ENCODE measurements at places on chromosomes 3 and 15.

GRCh38 chr3:188396900-188397299 lies 242.9 kb downstream of the LPP start:
- DNase-seq = no peak

DNA sequence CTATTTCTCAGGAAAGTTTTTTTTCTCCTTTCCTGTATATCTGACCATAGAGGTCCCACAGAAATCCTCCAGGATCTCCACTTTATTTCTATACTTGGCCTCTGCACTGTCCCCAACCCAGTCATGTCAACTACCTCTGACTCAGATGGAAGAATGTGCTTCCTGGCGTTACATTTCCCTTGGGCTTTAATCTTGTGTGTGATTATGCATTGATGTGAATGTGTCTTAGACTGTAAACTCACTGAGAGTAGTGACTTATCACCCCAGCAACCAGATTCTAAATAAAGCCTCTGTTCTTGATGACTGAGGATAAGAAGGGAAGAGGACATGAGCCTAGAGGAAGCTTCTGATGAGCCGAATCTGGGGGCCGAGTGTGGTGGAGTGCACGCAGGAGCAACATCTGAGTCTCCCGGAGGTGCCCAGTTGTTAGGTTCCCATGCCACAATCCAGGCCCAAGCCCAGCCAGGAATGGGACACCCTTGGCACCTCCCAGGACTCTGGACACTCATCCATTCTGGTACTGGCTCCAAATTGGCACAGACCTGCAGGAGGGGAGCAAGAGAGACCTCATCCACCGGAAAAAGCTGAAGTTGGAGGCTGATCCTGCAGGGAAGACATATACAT lies 32.1 kb upstream of the HEG1 start:
- no peak for DNase-seq

GRCh38 chr3:43369404-43370292 lies 83.3 kb downstream of the SNRK start:
- no peak for DNase-seq

GRCh38 chr3:97658668-97659285 lies 105.8 kb upstream of the ARL6 start:
- DNase-seq = no peak

GRCh38 chr15:72840114-72840513 lies 56.6 kb upstream of the ADPGK start:
- no peak for DNase-seq

GRCh38 chr3:136008221-136008620 lies 42.7 kb downstream of the PPP2R3A start:
- no peak for DNase-seq

DNA sequence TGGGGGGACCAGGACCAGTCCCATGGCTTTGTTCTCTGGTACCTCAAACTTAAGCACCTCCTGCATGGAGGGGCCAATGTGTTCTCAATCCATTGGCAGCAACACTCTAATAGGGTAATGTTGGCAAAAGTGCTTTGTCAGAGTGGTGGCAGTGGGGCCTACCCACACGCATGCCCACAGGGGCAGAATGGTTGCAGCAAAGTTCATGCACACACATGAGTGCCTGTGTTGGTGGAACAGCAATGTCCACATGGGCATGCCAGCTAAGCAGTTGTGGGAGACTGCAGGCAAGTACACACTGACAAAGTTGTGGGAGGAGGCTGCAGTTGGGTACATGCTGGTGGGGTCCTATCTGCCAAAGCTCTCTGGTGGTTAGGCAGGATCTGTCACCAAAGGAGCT lies 645.2 kb downstream of the ZNF385D start:
- no peak for DNase-seq

- DNase-seq = no peak
These were observed 3.6 kb downstream of the MESD start for GRCh38 chr15:80985981-80986380.

- DNase-seq = no peak
These were observed 237.3 kb downstream of the CNTN6 start for GRCh38 chr3:1330107-1330506.

DNA sequence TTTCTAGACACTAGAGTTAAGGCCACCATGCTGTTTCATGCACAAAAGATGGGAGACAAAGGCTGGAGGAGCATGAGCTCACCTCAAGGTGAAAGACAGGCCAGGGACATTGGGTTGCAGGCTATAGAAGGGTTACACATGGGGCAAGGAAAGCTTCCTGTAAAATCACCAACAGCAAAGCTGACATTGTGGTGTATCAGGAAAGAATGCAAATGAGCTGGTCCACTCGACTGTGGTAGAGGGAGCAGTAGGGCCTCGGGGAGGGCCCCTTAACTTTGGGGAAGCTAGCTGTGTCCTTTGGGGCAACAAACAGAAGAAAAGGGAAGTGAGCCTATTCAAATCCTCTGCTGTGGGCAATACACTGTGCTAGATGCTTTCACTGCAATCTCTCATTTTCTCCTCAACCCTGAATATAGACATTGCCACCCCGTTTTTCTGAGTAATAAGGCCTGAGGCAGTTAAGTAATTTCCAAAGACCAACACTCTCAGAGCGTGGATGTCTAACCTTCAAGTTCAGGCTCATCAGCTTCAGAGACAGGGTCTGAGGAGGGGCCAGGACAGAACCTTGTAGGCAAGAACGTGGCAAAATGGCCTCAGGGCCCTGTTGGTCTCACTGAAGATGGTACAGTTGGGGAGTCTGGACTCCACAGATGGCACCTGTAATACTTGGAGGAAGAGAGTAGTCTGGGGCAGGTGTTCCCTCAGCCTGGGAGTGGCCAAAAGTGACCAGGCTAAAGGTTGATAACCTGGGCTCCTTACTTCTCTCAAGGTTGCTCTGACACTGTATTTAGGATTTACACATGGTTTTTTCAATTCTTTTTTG lies 24.1 kb downstream of the CX3CR1 start:
- no peak for DNase-seq

DNA sequence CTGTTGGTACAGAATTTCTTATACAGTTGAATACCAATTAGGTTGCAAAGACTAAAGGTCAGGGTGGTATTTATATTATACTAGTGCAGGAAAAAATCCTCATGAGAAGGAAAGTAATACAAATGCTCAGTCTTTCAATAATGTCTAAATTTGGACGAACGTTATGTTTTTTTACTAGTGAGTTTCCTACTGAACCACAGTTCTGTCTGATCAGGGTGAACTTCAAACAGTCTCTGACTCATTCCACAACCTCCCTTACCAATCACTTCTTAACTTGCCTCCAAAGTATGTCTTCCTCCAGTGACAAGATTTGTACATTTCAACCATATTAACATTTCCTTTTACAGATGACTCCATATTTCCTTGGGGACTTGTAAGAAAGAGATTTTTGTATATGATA lies 3.4 kb downstream of the TMEM212 start:
- no peak for DNase-seq

GRCh38 chr3:37994639-37994972 lies 4.0 kb downstream of the VILL start:
- no peak for DNase-seq

DNA sequence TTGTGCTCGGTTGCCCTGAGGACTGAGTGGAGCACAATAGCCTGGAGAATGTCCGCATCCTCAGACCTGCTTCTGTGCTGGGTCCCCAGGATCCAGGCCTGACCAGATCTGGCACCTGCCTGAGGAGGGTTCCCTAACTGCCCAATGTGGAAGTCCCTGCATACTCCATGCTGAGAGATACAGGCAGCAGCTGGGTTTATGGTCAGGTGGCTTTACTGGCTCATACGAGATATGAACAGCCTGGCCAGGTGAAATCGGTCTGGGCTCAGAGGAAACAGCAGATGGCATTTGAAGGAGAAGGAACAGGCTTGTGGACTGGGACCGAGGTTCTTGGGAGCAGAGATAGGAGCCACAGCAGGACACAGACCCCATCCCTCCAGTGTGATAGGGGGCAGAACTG lies 18.2 kb upstream of the KIF23 start:
- DNase-seq = no peak

DNA sequence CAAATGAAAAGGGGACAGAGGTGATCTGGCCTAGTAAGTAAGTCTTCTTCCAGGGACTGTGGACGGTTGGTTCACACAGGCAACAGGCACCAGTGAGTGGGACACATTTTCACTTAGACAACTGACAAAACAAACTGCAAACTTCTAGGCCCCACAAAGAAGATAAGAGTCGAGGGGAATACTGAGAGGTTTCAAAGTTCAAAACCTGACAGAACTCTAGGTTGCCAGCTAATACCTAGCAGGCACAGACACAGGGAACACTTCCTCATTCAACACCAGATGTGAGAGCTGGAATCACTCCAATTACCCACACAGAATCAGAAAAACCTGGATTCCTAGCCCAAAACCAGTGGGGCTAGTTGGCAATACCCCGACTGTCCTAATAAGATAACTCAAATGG lies 621.7 kb downstream of the ZPLD1 start:
- DNase-seq = no peak

DNA sequence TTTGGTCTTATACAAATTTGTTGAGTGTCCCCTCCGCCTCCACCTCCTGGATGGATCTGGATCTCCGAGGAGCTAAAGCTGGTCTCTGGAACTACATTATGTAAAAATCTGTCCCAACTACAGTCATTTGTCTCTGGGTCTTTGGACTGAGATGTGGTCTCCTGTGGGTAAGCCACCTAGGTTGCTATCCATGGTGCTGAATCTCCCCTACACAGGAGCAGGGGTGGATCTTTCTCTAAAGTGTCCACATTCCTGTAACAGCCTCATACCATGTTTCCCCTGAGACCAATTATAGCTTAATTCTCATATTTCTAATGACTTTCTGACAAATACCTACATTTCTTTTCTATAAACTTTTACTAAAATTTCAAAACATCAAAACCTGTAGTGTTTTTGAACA lies 625.8 kb downstream of the TAFA4 start:
- no peak for DNase-seq

GRCh38 chr3:100105501-100105900 lies 8.8 kb downstream of the FILIP1L start:
- DNase-seq = no peak

GRCh38 chr3:171755656-171756055 lies 54.6 kb downstream of the PLD1 start:
- DNase-seq = no peak

- DNase-seq = no peak
These were observed 163.6 kb downstream of the CTNNB1 start for GRCh38 chr3:41362638-41363559.

DNA sequence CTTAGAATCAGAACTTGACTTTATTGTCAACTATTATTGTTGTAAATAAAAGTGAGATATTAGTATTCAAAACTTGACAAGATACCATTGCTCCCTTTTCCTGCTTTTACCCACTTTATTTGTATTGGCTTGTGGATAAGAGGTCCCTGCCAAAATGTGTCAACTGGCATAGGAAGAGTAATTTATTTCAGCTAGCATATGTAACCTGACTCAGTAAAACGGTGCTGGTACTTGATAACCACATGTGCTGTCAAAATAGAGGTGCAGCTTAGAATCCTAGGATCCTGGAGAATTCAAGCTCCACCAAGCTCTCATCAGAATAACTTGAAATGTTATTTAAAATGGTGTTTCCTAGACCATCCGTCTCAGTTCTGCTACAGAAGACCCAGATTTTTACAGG lies 90.2 kb upstream of the TGFBR2 start:
- DNase-seq = no peak

- no peak for DNase-seq
These were observed 138.6 kb downstream of the SUCLG2 start for GRCh38 chr3:67515778-67516177.

- no peak for DNase-seq
These were observed 48.9 kb upstream of the CFAP161 start for GRCh38 chr15:81085213-81085612.

All from activated CD4-positive, CD25-positive, alpha-beta regulatory T cell (primary cell).